ENCODE measurements at places on chromosomes 11 and 22.

GRCh38 chr22:20810645-20811044, 36.7 kb downstream of the SERPIND1 start:
- no peak for DNase-seq

- DNase-seq: no peak
These were observed 50.6 kb upstream of the MN1 start for GRCh38 chr22:27851974-27852746.

DNA sequence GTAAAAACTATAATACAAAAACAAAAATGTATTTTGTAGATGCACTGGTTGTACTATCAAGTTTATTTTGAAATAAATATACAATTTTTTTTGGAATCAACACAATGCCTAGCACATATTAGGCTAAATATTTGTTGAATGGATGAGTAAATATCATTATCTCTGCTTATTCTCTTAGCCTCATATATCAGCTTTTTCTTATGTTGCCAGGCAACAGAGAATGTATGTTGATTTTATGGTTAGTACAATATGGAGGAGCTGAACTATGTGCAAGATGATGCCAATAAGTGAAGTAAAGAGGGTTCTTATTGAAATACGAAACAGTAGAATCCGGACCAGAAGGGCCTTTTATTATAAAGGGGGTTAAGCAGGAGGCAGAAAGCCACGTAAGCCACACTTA, 94.9 kb downstream of the FAR1 start:
- DNase-seq: no peak

DNA sequence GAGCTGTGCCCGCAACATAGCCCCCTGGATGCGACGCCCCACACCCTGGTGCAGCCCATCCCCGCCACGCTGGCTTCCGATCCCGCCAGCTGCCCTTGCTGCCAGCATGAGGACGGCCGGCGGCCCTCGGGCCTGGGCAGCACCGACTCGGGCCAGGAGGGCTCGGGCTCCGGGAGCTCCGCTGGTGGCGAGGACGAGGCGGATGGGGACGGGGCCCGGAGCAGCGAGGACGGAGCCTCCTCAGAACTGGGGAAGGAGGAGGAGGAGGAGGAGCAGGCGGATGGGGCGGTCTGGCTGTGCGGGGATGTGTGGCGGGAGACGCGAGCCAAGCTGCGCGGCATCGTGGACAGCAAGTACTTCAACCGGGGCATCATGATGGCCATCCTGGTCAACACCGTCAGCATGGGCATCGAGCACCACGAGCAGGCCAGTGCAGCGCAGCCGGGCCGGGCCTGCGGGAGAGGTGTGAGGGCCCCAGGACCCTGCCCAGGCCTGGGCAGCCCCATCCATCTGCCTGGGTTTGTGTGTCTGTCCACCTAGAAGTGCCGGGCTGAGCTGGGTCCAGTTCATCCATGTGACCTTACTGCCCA, 79.0 kb downstream of the CACNA1I start:
- DNase-seq: no peak

GRCh38 chr11:64267207-64267945, 16.0 kb downstream of the PLCB3 start:
- DNase-seq: no peak

- DNase-seq: no peak
These were observed 1.8 kb upstream of the AP2A2 start for GRCh38 chr11:923691-924405.

- DNase-seq: no peak
These were observed 53.5 kb downstream of the MYH9 start for GRCh38 chr22:36334081-36334820.

GRCh38 chr11:133901999-133902398, 54.8 kb downstream of the IGSF9B start:
- no peak for DNase-seq

DNA sequence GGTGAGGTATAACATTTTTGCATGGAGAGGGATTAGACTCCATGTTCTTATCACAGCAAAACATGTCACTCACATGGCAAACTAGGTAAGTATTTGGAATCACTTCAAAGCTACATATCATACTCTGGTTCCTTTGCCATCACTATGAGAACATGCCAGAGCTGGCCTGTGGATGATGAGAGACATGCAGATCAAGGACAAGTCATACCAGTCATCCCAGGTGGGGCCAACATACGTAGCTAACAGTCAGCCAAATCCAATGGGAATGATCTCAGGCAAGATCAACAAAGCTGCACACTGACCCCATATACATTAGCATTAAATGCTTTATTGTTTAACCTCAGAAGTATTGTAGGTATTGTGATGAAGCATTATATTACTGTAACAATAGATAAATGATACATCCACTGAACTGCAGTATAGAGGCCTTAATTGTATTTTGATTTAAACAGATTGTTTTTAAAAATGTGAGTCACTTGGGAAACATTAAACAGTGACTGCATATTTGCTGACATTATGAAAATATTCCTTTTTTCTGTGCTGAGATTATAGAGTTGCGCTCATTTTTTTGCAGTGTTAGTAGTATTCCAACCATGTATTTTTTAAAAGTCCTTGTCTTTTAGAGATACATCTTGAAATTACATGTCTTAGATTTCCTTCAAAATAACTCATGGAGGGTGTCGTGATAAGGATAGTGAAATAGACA, 37.3 kb upstream of the ARL14EP start:
- DNase-seq: no peak

DNA sequence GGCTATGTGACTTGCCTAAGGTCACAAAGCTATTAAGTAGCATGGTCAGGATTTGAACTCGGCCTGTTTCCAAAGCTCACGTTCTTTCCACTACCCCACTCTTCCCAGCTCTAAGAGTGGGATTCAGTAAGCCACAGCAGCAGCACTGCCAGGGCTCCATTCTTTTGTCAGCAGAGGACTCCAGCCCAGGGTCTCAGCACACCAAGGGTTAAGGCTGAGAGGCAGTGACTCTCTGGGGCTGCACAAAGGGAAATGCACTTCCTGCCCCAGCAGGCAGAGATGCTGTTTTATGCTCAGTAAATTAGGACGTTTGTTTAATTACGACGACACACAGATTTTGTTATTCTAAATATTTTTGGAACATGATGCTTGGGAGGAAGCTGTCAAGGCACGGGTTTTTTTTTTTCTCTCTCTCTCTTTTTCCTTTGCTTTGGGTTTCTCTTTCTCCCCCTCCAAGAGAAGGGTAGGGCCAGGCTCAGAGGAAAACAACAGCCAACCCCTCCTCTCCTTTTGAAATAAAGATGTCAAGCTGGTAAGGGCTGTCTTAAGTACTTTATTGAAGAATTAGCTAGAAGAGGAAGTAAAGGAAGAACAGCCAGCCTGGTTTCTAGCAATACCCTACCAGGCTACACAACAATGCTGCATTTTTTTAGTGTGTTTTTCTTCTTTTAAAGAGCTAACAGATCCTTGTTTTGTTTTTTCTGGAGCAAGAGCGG, 2.8 kb downstream of the MYH9 start:
- DNase-seq: peak; percentile 59

DNA sequence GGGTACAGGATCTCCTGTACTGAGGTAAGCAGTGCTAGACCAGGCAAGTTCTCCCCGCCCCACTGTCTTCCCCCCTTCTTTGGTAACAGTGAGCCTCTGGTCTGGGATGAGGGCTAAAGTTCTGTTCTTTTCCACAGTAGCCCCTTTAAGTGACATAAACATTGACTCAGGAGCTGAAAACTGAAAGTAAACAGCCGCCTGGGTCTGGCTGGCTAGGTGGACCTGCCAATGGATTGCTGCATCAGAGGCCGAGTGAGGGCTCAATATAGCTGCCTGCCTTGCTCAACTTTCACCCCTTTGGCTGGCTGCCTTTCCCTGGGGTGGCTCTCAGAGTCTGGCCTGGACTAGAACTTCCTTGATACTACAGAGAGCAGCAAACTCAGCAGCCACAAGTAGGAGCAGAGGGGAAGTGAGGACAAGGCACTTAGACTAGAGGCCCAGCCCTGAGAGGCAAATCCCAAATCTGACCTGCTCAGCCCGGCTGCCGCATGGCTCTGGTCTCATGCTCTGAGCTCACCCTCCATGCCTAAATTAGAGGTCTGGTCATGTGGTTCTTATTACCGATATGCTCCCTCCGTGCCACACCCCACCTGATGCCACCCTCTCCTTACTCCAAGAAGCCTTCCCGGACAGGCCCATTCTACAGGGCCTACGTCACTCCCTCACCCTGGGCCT, 9.6 kb upstream of the UCP3 start:
- no peak for DNase-seq

GRCh38 chr22:39244136-39244495, 666 bp downstream of the PDGFB start:
- no peak for DNase-seq

DNA sequence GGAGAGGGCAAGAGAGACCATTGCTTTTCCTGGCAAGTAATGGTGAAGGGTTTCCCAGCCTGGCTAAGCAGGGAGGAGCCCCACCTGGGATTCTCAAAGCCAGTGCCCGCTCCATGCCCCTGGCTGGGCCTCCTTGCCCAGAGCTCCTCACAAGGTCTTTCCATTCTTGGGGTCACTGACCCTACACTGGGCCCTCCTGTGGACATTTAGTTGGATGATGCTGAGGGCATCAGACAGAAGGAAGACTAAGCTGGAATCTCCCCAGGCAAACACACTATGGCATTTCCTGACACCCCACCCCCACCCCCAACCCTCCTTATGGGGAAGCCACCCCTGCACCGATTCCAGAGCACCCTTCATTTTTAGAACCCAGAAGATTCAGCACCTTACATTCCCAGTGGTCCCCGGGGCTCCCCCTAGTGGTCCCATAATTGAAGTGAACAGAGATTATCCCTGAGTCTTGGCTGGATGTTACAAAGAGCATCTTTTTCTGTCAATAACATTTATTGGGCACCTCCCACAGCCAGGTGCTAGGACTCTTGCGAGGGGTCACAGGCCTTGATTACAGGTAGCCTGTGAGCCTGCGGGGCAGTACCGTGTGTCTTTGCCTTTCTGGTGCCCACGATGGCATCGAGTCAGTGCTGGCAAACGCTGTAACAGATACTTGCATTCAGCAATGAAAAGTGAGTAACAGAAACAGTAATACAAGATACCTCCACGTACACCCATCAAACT, 548.5 kb downstream of the BUD13 start:
- DNase-seq: peak; percentile 39

GRCh38 chr22:43885786-43886185, 6.0 kb downstream of the PNPLA5 start:
- DNase-seq: no peak

DNA sequence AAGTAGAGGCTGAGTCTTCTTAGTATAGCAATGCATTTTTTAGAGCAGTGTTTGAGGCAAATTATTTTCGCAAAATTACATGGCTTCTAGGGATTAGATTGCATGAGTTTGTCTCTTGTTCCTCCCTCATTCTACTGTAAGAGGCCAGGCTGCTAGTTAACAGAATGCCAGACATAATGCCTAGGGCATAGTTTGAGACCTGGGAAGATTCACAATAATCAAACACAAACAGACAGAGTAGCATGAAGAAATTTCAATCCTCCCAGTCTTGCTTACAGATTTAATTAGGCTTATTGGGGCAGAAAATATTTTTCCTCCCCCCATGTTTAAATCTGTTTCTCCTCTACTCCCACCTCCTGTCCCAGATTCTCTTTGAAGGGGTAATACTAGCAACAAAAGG, 48.3 kb downstream of the ARHGEF12 start:
- DNase-seq: no peak

DNA sequence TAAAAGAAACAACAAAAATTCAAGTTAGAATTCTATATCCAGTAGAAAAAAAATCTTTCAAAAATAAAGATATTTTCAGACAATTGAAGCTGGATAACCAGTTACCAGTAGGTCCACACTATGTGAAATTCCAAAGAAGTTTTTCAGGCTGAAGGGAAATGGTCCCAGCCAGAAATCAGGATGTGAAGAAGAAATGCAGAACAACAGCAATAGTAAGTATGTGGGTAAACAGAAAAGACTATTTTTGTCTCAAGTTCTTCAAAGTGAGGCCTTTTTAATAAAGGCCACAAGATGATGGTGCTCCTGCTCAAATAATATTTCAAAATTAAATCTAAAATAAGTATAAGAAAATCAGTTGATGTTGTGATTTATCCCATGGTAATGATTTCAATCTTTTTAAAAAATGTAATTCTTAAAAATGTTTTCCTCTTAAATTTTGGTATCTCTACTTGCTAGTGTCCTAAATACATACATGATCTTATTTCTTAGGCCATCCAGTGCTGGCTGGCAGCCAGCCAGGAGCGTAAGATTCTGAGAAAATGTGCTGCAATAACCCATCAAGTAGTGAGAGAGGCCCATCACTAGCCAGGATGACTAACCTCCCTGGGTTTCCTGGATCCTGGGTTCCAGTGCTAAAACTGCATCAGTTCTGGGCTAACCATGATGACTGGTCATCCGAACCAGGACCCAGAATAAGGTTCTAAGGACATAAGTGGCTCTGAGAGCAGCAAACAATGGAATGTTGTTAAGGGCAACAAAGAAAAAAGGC, 15.6 kb upstream of the UCP3 start:
- peak; percentile 63 for DNase-seq

DNA sequence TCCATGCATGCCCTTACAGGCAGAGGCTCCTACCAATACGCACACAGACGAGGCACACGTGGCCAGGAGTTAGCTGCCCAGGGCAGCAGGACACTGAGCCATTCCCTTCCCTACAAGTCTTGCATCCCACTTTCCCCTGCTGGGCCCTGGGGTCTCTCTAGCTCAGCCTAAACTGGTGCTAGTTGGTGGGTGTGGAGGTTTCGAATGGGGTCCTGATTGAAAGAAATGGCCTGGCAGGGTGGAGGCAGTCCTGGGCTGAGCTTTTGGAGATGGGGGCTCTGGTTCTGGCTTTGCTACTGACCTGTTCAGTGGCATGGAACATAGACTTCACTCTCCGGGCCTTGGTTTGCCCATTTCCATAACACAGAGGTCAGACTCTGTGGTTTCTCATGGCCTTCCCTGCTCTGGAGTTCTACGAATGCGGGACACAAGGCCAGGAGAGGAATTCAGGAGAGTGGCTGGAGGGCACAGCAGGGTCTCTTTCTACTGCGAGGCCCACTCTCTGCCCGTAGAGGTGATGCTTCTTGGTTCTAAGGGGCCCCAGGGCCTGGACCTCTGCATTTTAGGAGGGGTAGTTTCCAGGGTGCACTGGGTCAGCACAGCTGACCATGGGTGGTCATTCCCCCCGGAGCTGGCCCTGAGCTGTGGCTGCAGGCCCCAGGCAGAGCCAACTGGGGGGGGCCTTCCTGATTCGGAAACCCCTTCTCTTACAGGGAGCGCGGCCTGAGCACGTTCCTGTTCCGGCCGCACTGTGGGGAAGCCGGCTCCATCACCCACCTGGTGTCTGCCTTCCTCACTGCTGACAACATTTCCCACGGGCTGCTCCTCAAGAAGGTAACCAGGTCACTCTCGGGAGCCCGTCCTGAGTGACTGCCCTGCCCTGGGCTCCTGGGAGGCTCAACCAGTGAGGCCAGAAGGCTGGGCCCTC, 40.0 kb downstream of the RNF141 start:
- no peak for DNase-seq

DNA sequence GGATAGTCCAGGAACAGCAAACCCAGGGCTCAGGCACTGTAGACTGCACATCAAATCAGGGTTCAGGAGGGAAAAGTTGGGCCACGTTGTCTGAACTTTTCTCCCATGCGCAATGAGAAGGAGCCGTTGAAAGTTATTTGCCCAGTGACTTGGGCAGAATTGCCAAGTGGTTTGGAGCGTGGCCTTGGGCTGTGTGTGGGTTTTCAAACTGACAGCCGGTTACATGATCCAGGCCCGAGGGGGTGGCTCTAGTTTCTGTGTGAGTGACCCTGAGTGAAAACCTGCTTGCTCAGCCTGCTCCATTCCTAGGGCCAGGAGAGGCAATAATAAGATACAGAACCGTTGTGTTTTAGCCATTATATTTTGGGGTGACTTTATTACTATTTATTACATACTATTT, 20.3 kb downstream of the MB start:
- no peak for DNase-seq
